Upper lobe of left lung (tissue), 6 donors: ENCODE measurements at places on chromosomes 7 and 10. TPM values are rescaled to one million over a fixed set of nuclear protein-coding genes. Genes with fewer than 3 reads are reported as not detected.

The CFAP70 gene
- total RNA-seq = 7.9 TPM

The TNS3 gene
- total RNA-seq = 159 TPM

The ACADSB gene
- total RNA-seq = 37.0 TPM

The TAC1 gene
- total RNA-seq = not detected

The CEP55 gene
- 2.3 TPM for total RNA-seq

The IL15RA gene
- 31.0 TPM for total RNA-seq

The PLEKHS1 gene
- total RNA-seq = 0.14 TPM

DNA sequence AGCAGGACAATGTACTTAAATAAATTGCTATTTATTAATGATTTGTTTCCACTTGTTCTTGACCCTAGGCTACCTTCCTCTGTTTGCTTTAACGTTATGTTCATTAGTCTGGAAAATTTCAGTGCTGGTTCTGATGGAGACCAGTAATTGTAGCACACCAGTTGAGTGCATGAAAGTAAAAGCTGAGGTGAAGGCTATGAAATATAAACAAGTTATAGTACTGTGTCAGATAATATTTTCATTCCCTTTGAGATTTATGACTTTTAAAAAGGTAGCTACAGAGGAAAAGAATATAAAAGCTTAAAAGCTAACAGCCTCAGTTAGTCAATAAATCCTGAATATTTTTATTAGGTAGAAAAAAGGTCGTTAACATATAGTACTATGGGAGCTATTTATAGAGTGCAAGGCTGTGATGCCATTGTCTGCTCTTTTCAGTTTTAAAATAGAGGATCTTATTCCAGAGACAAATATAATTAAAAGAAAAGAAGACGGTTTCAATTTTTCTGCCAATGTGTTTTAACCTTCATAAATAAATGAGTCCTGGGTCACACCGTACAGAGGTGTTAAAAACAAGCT is 351.8 kb upstream of the ETV1 start:
- H3K36me3 ChIP-seq = no peaks in the 10 kb centered on the region
- no peaks in the 10 kb centered on the region for H3K27me3 ChIP-seq
- no peaks in the 10 kb centered on the region for H3K4me1 ChIP-seq
- DNase-seq = no peak
- no peak overlapping the region for H3K4me3 ChIP-seq
- no peak overlapping the region for H3K27ac ChIP-seq

- DNase-seq = no peak
- H3K36me3 ChIP-seq = no peaks in the 10 kb centered on the region
- H3K27me3 ChIP-seq = no peaks in the 10 kb centered on the region
- H3K4me3 ChIP-seq = no peak overlapping the region
- H3K4me1 ChIP-seq = no peaks in the 10 kb centered on the region
Observed at GRCh38 chr10:26326851-26327250, 110.3 kb downstream of the GAD2 start.

DNA sequence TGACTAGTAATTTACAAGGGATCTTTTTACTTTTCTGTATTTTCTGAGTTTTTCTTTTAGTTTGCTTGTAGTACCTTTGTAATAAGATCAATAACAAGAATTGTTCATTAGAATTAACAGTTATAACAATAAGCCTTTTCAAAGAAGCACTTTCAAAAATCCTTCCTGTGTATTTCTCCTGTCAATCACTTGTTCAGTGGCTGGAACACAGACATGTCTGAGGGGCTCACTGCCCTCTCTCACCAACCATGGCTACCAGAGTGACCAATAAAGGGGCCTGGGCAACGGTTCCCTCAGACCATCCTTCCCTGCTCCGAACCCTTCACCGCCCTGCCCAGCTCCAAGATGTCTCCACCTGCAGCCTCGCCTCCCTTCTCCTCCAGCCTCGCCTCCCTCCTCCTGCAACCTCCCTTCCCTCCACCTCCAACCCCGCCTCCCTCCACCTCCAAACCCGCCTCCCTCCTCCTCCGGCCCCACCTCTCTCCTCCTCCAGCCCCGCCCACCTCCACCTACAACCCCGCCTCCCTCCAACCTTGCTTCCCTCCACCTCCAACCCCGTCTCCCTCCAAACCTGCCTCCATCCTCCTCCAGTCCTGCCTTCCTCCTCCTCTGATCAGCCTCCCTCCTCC is 353.4 kb downstream of the TNS3 start:
- no peak overlapping the region for H3K27ac ChIP-seq
- no peaks in the 10 kb centered on the region for H3K36me3 ChIP-seq
- no peak for DNase-seq
- H3K4me1 ChIP-seq = no peaks in the 10 kb centered on the region

DNA sequence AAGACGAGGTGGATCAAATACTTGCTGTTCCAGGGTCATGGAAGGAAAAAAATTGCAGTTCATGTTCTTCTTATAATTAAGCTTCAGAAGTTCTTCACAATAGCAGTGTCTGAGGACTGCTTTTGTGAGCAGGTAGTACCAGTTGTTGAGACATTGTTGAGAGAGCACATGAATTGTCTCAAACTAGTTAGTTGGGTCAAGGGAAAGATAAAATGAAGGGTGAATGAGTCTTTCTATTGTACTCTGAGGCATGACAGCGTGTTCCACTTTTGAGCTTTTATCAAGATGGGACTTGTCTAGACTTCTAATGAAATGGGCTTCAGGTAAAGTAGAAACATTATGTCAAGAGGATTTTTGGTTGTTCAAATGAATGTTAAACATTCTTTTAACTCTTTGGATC is 26.0 kb downstream of the KAT6B start:
- H3K4me3 ChIP-seq = no peak overlapping the region
- no peaks in the 10 kb centered on the region for H3K27me3 ChIP-seq

DNA sequence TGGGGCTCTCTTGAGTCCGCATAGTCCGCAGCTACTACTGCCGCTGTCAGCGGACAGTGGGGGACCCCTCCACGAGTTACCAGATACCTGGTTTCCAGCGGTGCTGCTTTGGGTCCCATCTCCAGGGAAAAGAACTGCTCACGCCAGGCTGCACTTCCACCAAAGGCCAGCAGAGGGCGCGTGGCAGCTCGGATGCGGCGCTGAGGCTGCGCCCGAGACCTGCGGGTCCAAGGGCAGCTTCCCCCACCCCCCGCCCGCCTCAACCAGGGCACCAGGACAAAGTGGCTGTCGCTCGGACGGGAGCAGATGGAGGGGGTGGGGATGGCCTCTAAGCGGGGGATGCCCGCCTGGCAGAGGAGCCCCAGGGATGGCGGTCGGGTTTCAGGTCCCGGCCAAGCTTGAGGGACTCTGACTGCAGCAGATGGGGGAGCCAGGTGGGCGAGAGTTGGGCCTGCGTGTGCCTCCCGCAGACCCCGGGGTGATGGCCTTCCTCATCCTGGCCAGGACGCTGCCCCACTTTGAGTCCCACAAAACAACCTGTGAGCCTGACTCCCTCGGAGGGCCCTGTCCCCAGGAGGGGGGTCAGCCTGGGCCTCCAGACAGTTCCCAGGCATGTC is 23.8 kb upstream of the ZNF735 start:
- no peak overlapping the region for H3K4me3 ChIP-seq
- no peaks in the 10 kb centered on the region for H3K4me1 ChIP-seq
- H3K27me3 ChIP-seq = peaks cover 8% of the 10 kb centered on the region
- DNase-seq = peak; percentile 85
- H3K27ac ChIP-seq = no peak overlapping the region
- H3K36me3 ChIP-seq = no peaks in the 10 kb centered on the region

- H3K27me3 ChIP-seq = no peaks in the 10 kb centered on the region
- DNase-seq = no peak
- no peaks in the 10 kb centered on the region for H3K4me1 ChIP-seq
- peaks cover 10% of the 10 kb centered on the region for H3K36me3 ChIP-seq
Observed at GRCh38 chr7:129721068-129721467, 109.5 kb downstream of the NRF1 start.

- H3K36me3 ChIP-seq = peaks cover 90% of the 10 kb centered on the region
- H3K4me1 ChIP-seq = peaks cover 77% of the 10 kb centered on the region
- H3K27me3 ChIP-seq = no peaks in the 10 kb centered on the region
- no peak overlapping the region for H3K4me3 ChIP-seq
- H3K27ac ChIP-seq = peak overlapping the region; percentile 60
- DNase-seq = peak; percentile 74
Observed at GRCh38 chr7:130884437-130885417, 150.7 kb upstream of the KLF14 start.

- H3K4me1 ChIP-seq = peaks cover 7% of the 10 kb centered on the region
- H3K36me3 ChIP-seq = peaks cover 26% of the 10 kb centered on the region
- H3K4me3 ChIP-seq = no peak overlapping the region
- no peak overlapping the region for H3K27ac ChIP-seq
- no peaks in the 10 kb centered on the region for H3K27me3 ChIP-seq
- DNase-seq = no peak
Observed at GRCh38 chr7:30633223-30633622, 38.5 kb downstream of the GARS1 start.

- no peaks in the 10 kb centered on the region for H3K27me3 ChIP-seq
- no peak for DNase-seq
- no peak overlapping the region for H3K27ac ChIP-seq
- no peaks in the 10 kb centered on the region for H3K36me3 ChIP-seq
- H3K4me3 ChIP-seq = no peak overlapping the region
- peaks cover 23% of the 10 kb centered on the region for H3K4me1 ChIP-seq
Observed at GRCh38 chr10:12717981-12718707, 283.4 kb downstream of the CCDC3 start.

- peak overlapping the region; percentile 94 for H3K27ac ChIP-seq
- H3K36me3 ChIP-seq = no peaks in the 10 kb centered on the region
- H3K27me3 ChIP-seq = no peaks in the 10 kb centered on the region
Observed at GRCh38 chr10:58335306-58336005, 650 bp downstream of the UBE2D1 start.

DNA sequence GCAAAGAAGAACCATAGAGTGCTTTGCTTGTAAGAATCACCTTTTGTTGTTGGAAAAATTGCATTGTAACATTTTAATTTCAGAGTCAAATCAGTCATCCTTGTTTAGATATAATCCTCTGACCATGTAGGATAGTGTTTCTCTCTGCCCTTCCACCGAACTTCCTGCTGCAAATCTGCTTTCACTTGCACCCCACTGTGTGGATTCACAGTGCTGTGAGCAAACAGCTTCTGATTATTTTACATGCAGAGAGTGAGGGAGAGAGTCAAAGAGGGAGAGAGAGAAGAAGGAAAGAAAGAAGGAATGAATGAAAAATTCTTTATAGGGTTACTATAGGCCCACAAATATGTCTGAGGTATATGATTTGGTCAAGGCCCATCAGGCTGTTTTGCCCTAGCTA is 30.0 kb upstream of the SEM1 start:
- no peaks in the 10 kb centered on the region for H3K27me3 ChIP-seq
- no peak for DNase-seq
- no peaks in the 10 kb centered on the region for H3K36me3 ChIP-seq
- H3K4me1 ChIP-seq = no peaks in the 10 kb centered on the region
- H3K27ac ChIP-seq = no peak overlapping the region

DNA sequence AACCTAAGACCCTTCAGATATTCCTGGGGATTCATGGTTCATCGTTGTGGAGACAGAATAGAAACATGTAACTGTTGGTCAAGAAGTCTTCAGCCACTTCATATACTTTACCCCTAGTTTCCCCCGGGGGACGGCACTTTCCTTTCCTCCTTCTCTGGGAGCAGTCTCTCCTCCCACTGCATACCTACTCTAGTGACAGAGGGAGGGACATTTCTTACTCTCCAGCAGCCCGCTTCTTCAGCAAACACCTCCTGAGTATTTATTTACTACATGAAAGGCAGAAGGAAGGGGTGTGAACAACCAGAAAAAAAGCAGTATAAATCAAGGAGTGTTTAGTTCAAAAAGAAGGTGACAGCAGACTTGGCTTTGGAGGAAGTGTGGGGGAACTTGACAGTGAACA is 69.0 kb downstream of the LHFPL3 start:
- no peak overlapping the region for H3K27ac ChIP-seq
- H3K4me1 ChIP-seq = no peaks in the 10 kb centered on the region
- DNase-seq = no peak
- H3K27me3 ChIP-seq = no peaks in the 10 kb centered on the region
- H3K36me3 ChIP-seq = no peaks in the 10 kb centered on the region
- H3K4me3 ChIP-seq = no peak overlapping the region

GRCh38 chr7:45922810-45923209 is 1.7 kb upstream of the IGFBP3 start:
- no peaks in the 10 kb centered on the region for H3K36me3 ChIP-seq
- no peak for DNase-seq
- no peak overlapping the region for H3K27ac ChIP-seq
- H3K4me1 ChIP-seq = peaks cover 54% of the 10 kb centered on the region
- peak overlapping the region; percentile 13 for H3K4me3 ChIP-seq

DNA sequence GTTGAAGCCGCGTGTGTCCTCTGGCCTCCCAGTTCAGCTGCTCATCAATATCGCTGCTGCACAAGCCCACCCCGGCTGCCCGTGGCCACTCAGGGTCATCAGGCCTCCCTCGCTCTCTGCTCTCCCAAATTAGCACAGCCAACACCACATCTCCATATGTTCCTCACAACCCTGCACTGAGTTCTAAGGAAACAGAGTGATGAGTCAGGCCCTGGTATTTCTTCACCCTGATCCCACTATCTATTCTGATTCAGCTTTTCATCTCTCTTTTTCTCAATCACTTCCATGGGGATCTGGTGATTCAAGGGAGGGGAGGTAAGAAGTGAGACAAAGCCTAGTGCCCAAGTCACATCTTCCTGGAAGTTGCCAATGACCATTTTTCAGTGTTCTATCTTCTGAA is 23.8 kb downstream of the CYTH3 start:
- H3K36me3 ChIP-seq = no peaks in the 10 kb centered on the region
- H3K27me3 ChIP-seq = no peaks in the 10 kb centered on the region
- no peak overlapping the region for H3K4me3 ChIP-seq
- no peak for DNase-seq
- H3K4me1 ChIP-seq = peaks cover 15% of the 10 kb centered on the region

DNA sequence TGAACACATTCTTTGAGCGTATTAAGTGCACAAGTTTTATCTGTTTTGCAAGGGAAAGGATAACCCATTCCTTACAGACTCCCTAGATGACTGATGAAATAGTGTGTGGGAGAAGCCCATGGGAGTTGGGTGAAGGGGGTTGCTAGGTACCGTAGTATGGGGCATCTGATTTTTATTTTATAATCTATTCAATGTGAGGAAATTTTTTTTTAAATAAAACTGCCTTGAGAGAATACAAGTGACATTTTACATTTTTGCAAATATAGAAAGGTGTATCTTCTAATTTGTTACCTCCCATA is 1.4 kb downstream of the BTAF1 start:
- peaks cover 38% of the 10 kb centered on the region for H3K4me1 ChIP-seq
- H3K27me3 ChIP-seq = no peaks in the 10 kb centered on the region
- H3K27ac ChIP-seq = no peak overlapping the region
- DNase-seq = no peak

DNA sequence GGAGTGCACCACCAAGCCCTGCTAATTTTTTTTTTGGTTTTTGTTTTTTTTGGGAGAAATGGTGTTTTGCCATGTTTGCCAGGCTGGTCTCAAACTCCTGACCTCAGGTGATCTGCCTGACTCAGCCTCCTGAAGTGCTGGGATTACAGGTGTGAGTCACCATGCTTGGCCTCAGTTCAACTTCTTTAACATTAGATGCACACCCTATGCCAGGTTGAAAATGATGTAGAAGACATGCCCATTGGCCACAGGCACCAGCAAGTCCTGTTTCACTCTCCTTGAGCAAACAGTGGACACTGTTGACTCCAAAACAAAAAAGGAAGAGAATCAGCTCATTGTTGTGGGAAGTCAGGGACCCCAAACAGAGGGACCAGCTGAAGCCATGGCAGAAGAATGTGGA is 1205.3 kb downstream of the REEP3 start:
- no peak for DNase-seq
- H3K4me3 ChIP-seq = no peak overlapping the region
- no peak overlapping the region for H3K27ac ChIP-seq
- no peaks in the 10 kb centered on the region for H3K27me3 ChIP-seq

GRCh38 chr7:45681596-45682357 is 107.6 kb downstream of the ADCY1 start:
- no peaks in the 10 kb centered on the region for H3K36me3 ChIP-seq
- H3K4me3 ChIP-seq = no peak overlapping the region
- no peaks in the 10 kb centered on the region for H3K27me3 ChIP-seq
- no peaks in the 10 kb centered on the region for H3K4me1 ChIP-seq
